Suppressor macrophage treated with lipopolysaccharide for 1 hour (primary cell): ENCODE measurements at places on chromosomes 12 and 14.
A peak's percentile ranks its signal among the peaks of the same experiment; 100 is the strongest.

- DNase-seq, result no peak
Observed at GRCh38 chr12:3944620-3945019, 71.4 kb upstream of the PARP11 start.

DNA sequence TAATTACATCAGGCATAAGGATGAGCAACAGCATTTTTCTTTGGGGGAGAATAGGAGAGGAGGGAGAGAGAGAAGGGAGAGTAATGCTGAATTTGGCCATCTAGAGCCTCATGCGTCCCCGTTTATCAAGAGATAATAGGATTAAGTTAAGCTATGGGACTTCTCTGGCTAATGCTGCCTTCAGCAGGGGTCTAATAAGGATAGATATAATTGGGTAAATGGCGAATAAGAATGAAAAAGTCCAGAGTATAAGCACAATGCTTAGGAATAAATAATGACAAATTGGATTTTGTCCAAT is 470.0 kb downstream of the EGLN3 start:
- no peak for DNase-seq

GRCh38 chr12:50221228-50222008 is 54.2 kb upstream of the CERS5 start:
- peak; percentile 31 for DNase-seq

GRCh38 chr12:121578230-121579189 is 2.3 kb downstream of the KDM2B start:
- no peak for DNase-seq

GRCh38 chr12:130246560-130246959 is 84.3 kb downstream of the FZD10 start:
- no peak for DNase-seq
